ENCODE measurements at places on chromosomes 16 and 17.

GRCh38 chr17:77555121-77555591 lies 403.3 kb upstream of the TNRC6C start:
- no peaks in the 10 kb centered on the region for H3K27me3 ChIP-seq
- H3K4me3 ChIP-seq = no peak overlapping the region
- H3K27ac ChIP-seq = no peak overlapping the region
- no peak for DNase-seq
- no peaks in the 10 kb centered on the region for H3K36me3 ChIP-seq

DNA sequence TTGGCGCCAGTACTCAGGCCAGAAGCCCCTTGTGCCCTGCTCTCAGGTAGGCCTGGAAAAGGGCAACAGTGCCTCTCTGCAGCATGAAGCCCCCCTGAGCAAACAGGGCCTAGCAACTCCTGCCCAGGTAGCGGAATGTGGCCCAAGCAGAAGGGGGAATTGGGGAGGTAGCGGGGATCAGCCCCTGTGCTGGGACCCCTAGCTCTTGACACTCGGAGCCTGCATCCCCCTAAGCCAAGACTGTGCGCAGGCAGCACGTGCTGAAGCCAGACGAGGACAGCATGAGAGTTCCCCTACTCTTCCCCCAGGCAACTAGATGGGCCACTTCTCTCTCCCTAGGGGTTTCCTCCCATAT lies 823 bp upstream of the CD2BP2 start:
- peak overlapping the region; percentile 68 for H3K4me3 ChIP-seq
- H3K27ac ChIP-seq = peak overlapping the region; percentile 97
- H3K4me1 ChIP-seq = peaks cover 30% of the 10 kb centered on the region
- H3K27me3 ChIP-seq = no peaks in the 10 kb centered on the region

DNA sequence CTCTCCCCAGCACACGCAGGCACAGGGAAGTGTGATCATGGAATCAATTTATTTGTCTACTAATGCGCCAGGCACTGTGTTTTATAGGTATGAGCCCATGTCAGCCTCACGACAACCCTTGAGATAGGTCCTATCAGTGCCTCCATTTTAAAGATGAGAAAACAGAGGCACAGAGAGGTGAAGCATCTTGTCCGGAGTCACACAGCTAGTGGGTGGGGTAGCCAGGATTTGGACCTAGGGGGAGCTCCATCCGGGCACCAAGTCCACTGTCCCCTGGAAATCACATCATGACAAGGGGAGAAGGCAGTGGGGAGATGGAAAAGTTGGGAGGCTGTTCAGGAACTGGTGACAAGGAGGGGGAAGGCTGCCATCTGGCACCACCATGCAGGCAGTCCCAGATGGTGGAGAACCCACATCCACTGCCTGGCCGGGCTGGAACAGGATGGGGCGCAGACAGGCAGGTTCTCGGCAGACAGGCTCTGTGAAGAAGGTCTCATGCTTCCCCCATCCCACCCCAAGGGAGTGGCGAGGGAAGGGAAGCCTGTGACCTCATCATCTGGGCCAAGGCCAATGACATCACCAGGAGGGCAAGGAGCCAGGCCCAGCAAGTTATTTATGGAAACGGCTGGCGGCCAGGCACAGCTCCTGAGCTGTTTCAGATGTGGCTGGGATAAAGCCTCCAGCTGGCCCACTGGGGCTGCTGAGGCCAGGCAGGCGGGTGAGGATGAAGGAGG lies 126.0 kb upstream of the SDK2 start:
- peaks cover 53% of the 10 kb centered on the region for H3K4me1 ChIP-seq
- H3K36me3 ChIP-seq = no peaks in the 10 kb centered on the region

GRCh38 chr17:9805769-9806168 lies 14.4 kb upstream of the DHRS7C start:
- no peaks in the 10 kb centered on the region for H3K36me3 ChIP-seq
- H3K4me1 ChIP-seq = no peaks in the 10 kb centered on the region
- H3K4me3 ChIP-seq = no peak overlapping the region
- no peaks in the 10 kb centered on the region for H3K27me3 ChIP-seq
- no peak for DNase-seq

DNA sequence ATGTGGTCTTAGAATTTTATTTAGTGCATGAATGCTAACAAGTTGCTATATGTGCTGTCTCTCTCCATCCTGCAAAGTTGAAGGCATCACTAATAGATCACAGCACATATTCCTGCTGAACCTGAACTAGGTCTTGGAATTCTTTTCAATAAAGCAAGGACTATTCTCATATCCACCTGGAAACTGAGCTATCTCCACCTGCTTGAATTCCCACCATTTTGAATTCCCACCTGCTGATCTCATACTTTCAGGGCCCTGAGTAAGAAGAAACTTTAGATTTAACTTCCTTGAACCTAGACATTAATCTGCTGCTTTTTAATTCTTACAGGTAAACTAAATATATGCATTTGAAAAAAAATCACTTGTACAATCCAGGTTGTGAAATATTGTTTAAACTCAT lies 445.3 kb upstream of the CCL2 start:
- H3K36me3 ChIP-seq = no peaks in the 10 kb centered on the region
- peaks cover 4% of the 10 kb centered on the region for H3K27me3 ChIP-seq
- no peaks in the 10 kb centered on the region for H3K4me1 ChIP-seq
- no peak overlapping the region for H3K4me3 ChIP-seq
- no peak overlapping the region for H3K27ac ChIP-seq

DNA sequence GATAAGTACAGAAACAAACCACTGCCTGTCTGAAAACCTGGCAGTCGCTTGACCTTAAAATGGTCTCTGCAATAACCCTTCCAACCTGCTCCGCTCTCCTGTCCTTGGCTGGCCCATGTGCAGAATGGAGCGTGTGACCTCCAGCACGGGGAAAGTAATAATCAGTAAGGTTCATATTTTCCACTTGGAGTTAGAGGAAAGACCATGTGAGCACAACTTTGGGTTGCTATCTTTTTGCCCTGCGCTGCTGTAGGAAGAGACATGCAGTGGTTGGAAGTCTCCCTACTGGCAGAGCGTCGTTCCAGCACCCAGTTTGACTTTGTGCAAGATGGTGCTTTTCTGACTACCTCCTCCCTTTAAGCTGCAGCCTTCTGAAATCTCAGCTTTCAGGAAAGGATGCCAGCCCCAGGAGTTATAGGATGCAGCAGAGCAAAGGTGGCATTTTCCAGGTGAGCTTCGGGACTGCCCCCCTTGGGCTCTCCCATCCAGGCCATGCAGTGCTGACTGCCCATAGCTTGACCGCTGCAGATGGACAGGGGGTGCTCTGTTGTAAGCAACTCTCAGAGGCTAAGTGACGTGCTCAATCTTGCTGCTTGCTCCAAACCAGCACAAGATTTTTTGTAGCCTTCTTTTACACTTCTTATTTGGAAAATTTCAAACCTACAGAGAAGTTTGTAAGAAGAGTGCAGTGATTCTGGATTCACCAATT lies 110.7 kb upstream of the NOL11 start:
- no peaks in the 10 kb centered on the region for H3K27me3 ChIP-seq
- H3K36me3 ChIP-seq = no peaks in the 10 kb centered on the region
- H3K4me1 ChIP-seq = peaks cover 26% of the 10 kb centered on the region
- DNase-seq = no peak

DNA sequence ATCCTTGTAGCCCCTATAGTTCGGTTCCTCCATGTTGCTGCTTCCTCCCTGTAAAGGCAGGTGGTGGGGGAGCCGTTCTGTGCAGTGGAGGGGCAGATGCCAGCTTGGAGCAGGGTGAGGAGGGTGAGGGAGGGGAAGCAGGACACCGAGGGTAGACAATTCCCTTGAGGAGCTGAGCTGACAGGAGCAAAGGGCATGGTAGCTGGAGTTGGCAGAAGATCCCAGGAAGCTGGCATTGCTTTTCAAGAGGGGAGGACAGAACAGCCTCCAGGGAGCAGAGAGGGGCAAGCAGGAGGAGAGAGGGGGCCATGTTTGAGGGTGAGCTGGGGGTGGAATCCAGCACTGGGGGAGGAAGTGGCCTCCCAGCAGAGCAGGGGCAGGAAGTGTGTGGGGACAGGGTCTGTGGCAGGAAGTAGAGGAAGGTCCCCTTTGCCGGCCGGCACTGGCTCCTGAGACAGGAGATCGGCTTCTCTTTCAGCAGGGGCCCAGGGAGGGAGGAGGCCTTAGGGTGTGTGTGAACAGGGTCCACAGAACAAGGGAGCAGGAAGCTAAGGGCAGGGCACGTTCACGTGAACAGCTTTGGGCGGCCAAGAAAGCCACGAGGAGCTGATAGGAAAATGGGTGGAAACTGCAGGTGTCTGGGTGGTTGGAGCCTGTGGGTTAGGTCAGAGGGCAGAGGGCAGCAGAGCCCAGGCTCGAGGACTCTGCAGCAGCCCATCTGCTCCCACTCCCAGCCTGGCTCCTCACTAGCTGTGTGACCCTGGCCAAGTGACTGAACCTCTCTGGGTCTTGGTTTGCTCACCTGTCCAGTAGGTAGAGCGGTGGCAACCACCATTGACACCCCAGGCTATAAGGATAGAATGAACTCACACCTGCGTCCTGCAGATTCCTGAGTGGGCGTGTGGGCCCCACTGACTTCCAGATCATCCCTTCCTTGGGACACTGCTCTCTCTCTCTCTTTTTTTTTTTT lies 17.5 kb upstream of the SPNS2 start:
- H3K27ac ChIP-seq = no peak overlapping the region
- H3K4me3 ChIP-seq = no peak overlapping the region
- H3K27me3 ChIP-seq = no peaks in the 10 kb centered on the region
- no peak for DNase-seq
- no peaks in the 10 kb centered on the region for H3K36me3 ChIP-seq
- no peaks in the 10 kb centered on the region for H3K4me1 ChIP-seq

DNA sequence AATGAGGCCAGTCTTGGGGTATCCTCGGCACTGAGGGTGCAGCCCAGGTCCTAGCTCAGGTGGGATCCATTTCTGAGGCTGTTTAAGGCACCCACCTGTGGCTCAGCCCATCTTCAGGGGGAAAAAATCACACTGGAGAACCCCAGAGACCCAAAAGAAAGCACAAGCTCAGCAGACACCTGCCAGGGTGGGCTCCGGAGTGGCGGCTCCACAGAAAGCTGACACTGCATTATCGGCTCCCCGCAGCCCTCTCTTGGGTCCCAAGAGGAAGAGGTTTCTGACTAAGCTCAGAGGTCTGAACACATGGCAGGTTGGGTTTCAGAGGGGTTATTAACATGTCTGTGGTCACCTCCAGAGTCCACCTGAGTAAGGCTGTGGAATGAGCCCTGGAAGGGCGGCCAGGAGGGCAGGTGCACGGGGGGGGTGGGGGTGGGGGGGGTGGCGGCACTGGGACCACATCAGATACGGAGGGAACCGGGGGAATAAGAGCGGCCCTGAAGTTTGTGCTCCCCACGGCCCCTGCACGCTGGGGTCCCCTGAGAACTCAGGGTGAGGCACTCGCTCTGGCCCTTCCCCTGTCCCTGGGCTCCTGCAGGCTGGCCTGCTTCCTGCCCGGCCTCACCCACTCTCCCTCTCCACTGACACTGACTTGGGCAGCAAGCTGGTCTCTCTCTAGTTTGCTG lies 79.5 kb downstream of the TIMM22 start:
- H3K36me3 ChIP-seq = peaks cover 3% of the 10 kb centered on the region
- H3K27me3 ChIP-seq = no peaks in the 10 kb centered on the region
- DNase-seq = no peak
- no peak overlapping the region for H3K4me3 ChIP-seq

DNA sequence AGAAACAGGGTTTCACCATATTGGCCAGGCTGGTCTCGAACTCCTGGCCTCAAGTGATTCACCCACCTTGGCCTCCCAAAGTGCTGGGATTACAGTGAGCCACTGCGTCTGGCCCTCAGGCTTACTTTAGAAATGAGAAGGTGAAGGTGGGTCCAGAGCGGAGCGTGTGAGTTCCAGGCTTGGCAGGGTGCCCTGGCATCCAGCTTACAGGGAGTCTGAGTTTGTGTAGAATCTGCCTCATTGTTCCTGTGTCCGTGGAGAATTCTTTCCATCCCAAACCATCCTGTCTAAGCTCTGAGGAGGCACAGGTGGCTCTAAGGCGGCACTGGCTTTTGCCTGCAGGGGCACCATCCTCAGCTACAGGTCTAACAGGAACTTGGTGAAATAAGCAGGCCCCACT lies 50.6 kb downstream of the RAB11FIP3 start:
- H3K27me3 ChIP-seq = no peaks in the 10 kb centered on the region
- H3K4me1 ChIP-seq = no peaks in the 10 kb centered on the region
- H3K4me3 ChIP-seq = no peak overlapping the region

- H3K4me3 ChIP-seq = no peak overlapping the region
- no peaks in the 10 kb centered on the region for H3K36me3 ChIP-seq
- H3K4me1 ChIP-seq = no peaks in the 10 kb centered on the region
- DNase-seq = no peak
Observed at GRCh38 chr17:16273929-16274339, 56.9 kb downstream of the PIGL start.

- no peak overlapping the region for H3K4me3 ChIP-seq
- no peaks in the 10 kb centered on the region for H3K27me3 ChIP-seq
- H3K36me3 ChIP-seq = no peaks in the 10 kb centered on the region
- DNase-seq = no peak
- peaks cover 39% of the 10 kb centered on the region for H3K4me1 ChIP-seq
- peak overlapping the region; percentile 51 for H3K27ac ChIP-seq
Observed at GRCh38 chr17:47278561-47278960, 24.9 kb downstream of the ITGB3 start.

GRCh38 chr17:8572764-8573163 lies 57.8 kb downstream of the MYH10 start:
- H3K27ac ChIP-seq = no peak overlapping the region
- H3K36me3 ChIP-seq = peaks cover 28% of the 10 kb centered on the region
- H3K4me3 ChIP-seq = no peak overlapping the region
- no peaks in the 10 kb centered on the region for H3K27me3 ChIP-seq
- no peak for DNase-seq
- H3K4me1 ChIP-seq = no peaks in the 10 kb centered on the region
